Stimulated activated CD8-positive, alpha-beta memory T cell treated with anti-CD3 and anti-CD28 coated beads, Interleukin-15, amount 100 ng/mL, for 48 hours (primary cell): ENCODE measurements at places on chromosomes 5 and 9.

DNA sequence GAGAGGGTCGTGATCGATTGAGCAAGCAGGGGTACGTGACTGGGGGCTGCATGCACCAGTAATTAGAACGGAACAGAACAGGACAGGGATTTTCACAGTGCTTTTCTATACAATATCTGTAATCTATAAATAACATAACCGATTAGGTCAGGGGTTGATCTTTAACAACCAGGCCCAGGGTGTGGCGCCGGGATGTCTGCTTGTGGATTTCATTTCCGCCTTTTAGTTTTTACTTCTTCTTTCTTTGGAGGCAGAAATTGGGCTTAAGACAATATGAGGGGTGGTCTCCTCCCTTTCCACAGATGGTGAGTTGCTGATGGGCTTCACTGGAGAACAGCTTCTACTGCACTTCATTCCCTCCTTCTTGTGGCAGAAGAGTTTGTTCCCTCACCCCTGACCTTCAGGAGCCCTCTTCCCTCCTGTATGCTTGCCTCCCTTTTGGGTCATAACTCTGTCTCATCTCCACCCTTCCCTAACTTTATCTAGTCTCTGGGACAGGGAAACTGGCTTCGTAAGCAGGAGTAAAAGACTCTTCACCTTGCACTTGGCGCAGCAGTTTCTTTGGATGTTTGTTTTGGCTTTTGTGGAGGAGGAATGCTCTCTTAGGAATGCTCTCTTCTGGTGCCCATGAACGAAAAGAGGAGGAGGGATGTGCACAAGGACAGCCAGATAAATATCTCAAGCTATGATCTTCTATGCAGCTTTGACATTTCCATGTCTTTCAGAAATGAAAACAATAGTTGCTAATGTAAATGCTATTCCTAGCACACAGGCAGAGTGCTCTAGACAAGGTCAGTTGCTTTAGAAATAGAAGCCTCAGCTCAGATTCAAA is 139.8 kb upstream of the RPS23 start:
- DNase-seq, result no peak

- DNase-seq, result no peak
Measured at GRCh38 chr5:142156839-142157463, 48.4 kb downstream of the NDFIP1 start.

- DNase-seq, result no peak
Measured at GRCh38 chr5:108769352-108769751, 21.7 kb downstream of the FER start.

- no peak for DNase-seq
Measured at GRCh38 chr9:135410831-135411473, 68.6 kb upstream of the PPP1R26 start.

- DNase-seq, result no peak
Measured at GRCh38 chr5:41940641-41941040, 15.6 kb downstream of the FBXO4 start.

DNA sequence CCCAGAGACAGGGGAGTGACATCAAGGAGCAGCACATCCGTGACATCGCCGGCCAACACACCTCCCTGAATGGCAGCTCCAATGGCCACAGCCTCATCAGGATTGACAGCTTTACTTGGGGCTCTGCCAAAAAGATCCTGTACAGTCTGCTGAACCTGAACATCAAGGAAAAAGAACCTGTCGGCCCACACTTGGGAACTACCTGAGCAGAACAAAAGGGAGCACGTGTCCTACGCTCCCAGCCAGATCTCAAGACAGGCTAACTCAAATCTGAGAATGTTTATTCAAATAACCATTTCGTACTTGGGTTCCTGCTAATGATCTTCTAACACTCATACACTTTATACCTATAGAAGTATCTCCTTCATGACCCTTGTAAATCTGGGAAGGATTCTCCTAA is 15.3 kb downstream of the HSPA9 start:
- DNase-seq, result no peak
